ENCODE measurements at places on chromosomes 5 and 9.

- DNase-seq = no peak
Measured at GRCh38 chr5:75306746-75307145, 30.3 kb upstream of the HMGCR start.

DNA sequence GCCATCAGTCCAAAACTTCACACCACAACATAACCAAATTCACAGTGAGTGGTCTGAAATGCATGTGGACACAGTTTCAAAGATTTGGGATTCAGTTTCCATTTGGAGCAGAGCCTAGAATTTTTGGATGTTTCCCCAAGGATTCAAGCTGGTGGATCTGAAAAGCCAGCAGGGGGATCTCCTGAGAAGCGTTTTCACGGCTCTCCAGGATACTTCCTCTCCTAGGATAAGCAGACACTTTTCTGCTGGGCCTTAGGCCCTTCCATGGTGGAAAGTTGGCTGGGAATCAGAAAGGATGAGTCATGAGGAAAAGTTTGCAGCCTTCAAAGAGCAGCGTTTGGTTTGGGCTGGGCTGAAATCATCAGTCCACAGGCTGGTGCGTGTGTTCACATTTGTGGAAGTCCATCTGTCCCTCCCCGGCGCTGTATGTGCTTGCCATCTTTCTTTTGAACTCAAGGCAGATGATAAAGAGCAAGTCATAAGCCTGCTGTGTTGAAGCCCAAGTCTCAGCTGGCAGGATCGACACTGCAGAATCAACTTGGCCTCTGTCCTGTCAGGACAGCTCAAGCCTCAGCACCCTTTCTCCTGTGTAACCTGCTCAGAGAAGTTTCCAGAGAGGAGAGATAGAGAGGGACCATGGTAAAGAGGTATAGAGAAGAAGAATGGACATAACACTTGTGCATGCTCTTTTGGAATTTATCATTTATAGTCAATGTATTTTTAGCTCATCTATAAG, 152.6 kb upstream of the MSX2 start:
- no peak for DNase-seq

GRCh38 chr9:6781476-6781875, 23.7 kb downstream of the KDM4C start:
- DNase-seq = no peak

DNA sequence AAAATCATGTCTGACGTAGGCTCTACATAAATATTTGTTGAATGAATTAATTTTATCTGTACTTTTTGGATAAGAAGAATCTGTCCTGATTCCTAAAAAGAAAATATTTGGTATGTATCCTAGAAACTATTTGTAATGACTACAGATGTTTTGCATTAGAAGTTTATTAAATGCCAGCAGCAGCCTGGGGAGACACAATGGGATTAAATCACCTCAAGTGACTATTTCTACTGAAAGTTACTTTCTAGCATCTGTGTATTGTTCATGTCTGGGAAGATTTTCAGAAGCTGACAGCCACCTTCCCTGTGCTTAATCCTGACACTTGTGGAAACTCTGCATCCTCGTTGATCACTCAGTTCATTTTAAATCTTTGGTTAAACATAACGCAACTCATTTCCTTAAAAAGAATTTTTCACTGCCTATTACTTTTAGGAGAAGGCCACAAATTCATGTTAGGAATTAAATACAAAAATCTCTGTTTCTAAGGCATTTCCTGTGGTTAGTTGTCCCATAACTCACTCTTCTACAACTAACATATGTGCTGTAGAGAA, 209.3 kb upstream of the PPP1R2B start:
- no peak for DNase-seq

- no peak for DNase-seq
Measured at GRCh38 chr9:136021872-136022681, 60.9 kb upstream of the UBAC1 start.

DNA sequence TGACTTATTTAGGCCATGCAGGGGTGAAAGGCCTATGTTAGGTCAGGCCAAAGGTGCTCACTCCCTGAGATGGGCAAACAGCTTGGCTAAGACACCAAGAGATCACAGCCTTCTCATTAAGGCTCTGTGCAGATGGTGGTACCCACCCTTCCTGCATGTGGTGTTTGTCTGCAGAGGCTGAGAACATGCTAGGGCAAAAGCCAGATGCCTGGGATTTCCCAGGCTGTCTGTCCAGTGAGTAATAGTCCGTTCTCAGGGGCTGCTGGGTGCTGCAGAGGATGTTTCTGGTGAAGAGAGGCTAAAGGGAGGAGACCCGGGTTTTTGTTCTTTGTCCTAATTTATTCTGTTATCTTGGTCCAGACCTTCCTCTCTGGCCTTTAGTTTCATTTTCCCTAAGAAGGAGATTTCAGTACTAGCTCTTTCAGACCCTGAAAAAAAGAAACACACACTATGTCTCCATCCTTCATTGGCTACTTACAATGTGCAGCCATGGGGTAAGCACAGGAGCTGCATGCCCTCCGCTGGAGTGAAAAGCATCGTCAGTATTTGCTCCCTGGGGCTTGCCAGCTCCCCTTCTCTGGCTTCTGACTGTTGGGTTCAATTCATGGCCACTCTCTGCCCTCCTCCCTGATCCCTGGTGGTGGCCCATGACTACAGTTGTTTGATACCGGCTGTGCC, 23.4 kb upstream of the GLRA1 start:
- DNase-seq = no peak

- DNase-seq = no peak
Measured at GRCh38 chr9:116153765-116154333, at the start of gene PAPPA. Gene PAPPA, plus strand, starts transcription at chr9:116153791. Its CDS starts 382 bp downstream, at chr9:116154173.

- no peak for DNase-seq
Measured at GRCh38 chr5:178110511-178110910, 2.8 kb upstream of the N4BP3 start.

GRCh38 chr5:147626464-147626863, 116.6 kb upstream of the DPYSL3 start:
- DNase-seq = no peak

GRCh38 chr9:78073722-78074121, 42.1 kb upstream of the GNAQ start:
- DNase-seq = no peak

DNA sequence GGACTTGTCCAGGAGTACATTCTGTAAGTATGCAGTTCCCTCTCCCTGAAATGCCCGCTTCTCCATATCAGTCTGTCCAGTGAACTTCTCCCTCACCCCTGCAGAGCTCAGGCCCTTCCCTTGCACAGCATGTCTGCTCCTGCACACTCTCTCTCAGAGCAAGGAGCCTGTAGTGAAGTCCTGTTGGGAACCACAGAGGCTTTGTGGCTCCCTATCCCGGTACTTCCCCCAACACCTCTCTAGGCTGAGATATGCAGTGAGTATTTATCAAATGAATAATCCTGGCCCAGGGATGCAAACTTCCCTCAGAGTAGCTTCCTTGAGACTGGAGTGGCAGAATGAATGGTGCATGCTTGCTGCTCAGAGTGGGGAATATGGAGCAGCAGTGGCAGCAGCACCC, 48.8 kb downstream of the POC5 start:
- no peak for DNase-seq

GRCh38 chr5:126851501-126852011, 74.6 kb downstream of the LMNB1 start:
- DNase-seq = no peak

GRCh38 chr9:26077860-26078259, 399.6 kb upstream of the TUSC1 start:
- no peak for DNase-seq

DNA sequence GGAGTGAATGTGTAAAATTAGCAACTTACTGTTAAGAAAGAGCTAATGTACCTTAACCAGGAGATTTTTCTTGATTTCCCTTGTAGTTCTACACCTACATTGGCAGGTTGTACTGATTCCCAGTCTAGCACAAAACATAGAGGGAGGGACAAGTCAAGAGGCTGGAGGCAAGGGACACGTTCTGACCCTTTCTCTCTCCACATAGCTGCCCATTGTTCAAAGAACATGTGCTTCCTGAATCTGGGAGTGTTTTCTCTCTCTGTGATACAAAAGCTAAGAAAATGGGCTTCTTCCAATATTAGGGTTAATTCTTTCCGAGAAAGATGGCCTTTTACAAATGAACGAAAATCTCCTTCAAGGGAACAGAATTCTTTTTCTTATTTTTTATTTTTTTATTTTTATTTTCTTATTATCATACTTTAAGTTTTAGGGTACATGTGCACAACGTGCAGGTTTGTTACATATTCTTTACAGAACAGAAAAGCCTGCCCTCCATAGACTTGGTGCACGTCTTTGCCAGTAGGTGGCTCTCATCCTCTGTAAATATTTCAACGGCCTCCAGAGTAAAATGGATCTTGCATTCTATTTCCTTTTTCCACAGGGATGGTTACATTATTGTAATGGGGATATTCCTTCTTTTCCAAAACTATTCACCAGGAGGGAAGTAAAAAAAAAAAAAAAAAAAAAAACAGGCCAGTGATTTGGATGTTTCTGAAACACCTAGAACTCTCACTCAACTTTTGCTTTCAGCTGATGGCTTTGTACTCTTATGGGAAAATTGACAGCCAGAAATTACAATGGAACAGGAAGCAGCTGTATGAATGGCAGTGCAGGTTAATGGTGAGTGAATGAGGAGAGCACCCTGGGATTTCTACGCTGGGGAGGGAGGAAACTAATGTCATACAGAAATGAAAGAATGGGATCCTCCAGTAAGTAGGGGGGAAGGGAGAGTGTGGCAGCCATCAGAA, 13.1 kb upstream of the IFNA5 start:
- peak; percentile 51 for DNase-seq

DNA sequence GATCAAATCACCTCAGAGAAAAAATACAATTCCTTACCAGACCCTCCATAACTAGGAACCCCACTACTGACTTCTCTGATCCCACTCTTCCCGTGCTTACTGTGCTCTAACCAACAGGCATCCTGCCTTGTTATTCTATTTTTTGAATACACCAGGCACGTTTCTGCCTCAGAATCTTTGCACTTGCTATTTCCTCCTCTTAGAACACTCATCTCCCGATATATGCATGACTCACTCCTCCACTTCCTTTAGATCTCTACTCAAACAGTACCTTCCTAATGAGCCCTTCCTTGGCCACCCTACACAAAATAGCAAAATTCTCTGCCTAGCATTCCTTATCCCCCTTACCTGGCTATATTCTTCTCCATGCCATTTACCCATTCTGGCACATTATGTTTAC, 43.9 kb downstream of the MAPKAP1 start:
- no peak for DNase-seq

GRCh38 chr9:31390403-31391025, 993.9 kb upstream of the ACO1 start:
- DNase-seq = no peak

DNA sequence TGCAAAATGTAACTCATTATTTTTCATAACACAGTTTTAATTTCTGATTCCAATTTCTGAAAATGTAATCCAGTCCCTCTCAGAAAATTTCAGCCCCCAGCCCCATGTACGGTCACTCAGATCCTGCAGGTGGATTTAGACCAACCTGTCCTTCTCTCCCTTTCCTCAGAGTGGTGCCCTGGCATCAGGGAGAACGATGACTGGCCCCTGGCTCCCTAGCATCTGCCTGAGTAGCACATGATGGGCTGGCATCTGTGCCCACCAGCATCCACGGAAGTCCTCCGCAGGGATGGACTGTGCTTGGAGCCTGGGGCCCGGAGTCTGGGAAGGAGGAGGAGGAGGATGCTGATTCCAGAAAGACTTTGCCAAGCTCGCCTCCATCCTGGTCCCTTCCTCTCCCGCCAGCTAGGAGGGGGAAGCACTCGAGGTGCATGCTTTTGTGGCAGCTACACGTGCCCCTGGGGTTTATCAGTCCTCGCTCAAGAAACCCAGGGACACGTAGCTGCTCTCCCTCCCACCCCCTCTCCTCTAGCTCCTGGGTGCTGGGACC, 54.4 kb upstream of the RUFY1 start:
- DNase-seq = no peak
